ENCODE measurements at places on chromosomes 11 and 22.

DNA sequence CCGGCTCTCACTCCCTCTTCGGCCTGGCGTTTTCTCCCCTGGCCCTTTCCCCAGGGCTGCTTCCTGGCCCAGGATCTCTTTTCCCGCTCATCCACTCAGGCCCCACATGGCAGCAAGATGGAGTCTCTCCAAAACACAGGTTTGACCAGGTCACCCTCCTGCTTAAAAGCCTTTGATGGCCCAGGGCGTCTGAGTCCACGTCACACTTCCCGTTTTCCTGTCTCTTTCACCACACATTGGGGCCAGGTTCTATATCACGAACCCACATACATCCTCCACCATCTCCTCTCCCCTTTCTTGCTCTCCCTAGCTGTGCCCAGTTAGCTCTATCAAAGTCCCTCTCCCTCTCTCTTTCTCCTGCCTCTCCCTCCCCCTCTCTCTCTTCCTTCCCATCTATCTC lies 7.8 kb upstream of the LRRC32 start:
- no peak for DNase-seq

- no peak for DNase-seq
Measured at GRCh38 chr11:114087025-114087424, 27.5 kb downstream of the ZBTB16 start.

DNA sequence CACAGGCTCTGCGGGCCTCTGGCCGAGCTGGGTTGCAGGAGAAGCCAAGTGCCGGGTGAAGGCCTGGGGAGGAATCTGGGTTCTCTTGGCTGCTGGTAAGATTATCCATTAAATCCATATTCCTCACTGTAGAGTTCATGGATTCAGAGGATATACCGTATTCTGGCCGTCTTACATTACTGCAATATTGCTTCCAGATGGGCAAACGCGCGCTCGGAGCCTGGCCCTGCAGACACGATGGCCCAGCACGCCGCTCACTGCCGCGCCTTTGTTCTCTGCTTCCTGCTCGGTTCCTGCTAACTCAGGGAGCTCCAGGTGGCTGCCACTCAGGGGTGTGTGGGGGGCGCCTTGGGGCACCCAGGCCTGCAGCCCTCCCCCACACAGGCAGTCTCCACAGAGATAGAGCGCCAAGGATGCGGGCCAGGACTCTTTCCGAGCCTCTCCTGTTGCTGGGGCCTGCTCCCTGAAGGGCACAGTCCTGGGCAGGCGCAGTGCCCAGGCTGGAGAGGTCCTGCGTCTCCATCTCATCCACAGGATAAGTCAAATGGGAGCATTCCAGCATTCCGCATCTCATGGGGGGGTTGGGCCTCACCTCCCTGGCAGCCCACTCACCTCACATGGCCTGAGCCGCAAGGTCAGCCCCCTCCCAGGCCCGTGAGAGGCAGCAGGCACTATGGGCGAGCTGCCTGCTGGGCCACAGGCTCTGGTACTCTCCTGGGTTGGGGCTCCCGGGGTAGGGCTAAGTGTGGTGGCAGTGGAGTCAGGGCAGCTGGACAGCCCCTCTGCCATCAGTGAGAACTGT lies 14.1 kb upstream of the KCNQ1OT1 start:
- no peak for DNase-seq

DNA sequence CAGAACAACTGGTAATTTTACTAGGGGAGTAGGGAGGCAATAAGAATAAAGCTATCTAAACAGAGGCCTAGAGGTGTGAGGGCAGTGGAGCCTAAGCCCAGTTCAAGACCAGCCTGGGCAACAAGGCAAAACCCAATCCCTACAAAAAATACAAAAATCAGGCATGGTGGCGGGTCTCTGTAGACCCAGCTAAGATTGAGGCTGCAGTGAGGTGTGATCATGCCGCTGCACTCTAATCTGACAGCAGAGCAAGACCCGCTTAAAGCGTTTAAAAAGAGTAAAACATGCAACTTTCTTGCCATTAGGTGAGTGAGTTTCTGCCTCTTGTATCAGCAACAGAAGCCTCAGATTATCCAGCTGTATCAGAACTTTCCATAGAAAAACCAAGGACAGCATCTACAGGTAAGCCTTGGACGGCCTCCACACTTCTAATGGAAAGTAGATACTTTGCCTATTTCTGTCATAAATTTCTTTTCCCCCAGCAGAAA lies 12.1 kb downstream of the TAF1D start:
- no peak for DNase-seq

DNA sequence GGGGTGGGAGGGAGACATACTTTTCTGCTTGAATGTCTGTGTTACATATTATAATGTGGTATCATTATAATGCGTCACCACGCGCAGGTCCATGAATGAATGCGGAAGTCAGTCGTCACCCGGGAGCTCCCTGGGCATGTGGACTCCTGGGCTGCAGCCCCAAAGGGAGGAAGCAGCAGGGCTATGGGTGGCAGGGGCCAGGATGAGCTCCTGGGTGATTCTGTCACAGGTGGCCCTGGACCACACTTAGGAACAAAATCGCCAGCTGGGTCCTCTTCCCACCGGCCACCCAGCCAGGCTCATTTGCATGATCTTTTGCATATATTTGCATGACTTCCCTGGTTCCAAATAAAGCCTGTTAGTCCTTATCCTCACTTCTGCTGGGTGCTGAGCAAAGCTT lies 51.2 kb downstream of the KCNJ4 start:
- no peak for DNase-seq

DNA sequence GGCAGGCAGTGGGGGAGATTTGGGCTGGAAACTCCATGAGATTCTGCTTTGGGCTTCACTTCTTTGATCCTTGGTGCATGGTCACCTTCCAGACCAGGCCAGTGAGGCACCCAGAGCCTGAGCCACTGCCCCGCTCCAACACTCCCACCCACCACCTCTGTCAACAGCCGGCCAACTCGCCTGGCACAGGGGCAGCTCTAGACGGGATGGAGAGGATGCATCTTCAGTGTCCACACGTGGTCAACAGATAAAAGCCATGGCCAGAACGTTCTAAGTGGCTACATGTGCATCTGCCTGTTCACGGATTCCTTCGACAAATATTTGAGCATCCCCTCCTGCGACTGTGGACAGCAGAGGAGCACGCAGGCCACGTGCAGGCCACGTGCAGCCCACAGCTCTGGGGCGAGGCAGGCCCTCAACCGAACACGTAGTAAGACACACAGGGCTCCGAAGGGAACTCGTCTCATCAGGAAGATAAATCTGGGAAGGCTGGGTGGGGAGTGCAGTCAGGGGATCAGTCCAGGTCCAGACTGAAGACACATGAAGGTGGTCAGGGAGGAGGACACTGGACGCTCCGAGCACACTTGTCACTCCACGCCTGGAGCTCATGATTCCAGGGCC lies 1.2 kb downstream of the LRRC56 start:
- no peak for DNase-seq

DNA sequence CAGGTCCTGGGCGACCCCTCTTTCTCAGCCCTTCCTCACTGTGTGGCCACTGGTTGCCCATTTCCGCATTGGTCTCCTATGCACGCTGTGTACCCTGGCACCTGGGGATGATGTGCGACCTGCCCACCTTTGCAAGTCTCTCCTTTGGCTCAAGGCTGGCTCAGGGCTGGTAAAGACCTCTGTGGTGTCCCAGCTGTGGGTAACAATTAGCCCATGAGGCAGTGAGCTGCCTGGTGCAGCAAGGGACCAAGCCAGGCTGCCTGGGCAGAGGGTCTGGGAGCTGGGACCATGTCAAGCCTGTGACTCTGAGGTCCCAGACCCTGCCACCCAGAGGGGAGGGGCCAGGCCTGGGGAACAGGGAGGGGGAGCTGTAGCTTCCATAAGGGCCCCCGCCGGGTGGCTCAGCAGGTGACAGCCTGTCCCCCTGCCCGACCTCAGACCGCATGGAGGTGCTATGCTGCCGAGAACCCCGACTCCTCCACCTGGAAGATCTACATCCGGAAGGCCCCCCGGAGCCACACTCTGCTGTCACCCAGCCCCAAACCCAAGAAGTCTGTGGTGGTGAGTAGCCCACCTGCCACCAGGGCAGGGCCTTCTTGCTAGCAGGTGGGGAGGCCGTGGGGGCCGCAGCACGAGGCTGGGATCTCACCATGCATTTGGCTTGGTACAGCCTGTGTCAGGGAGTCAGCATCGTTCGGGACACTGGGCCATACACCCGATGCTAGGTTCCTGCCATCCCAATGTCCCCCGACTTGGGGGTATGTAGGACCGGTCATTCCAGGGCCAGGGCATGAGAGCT lies 112.5 kb downstream of the KCNQ1OT1 start:
- DNase-seq = no peak

DNA sequence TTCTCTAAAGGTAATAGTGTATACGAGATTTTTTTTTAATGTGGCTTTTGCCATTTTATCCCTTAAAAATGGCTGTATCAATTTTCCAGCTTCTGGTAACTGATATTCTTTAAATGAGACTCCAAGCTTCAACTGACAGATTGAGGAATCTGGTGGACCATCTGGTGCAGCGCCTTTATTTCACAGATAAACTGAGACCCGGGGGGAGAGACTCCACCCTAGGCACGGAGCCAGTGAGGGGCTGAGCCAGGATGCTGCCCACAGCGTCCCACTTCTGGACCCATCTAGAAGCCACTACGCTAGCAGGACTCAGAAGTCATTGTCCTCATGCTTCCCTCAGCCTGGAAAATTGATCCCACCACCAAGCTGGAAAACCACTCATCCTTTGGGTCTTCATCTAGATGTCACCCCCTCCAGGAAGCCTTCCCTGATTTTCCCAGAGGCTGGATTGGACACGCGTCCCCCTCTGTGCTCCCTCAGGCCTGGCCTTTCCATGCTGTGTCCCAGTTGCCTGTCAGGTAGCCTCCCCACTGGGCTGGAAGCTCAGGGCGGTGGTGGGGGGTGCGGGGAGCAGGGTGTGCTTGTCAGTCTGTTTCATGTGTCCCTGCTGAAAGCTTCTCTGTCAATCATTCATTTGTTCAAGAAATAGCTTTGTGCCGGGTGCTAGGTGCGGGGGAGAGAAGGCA lies 12.3 kb upstream of the CD5 start:
- DNase-seq = no peak

- no peak for DNase-seq
Measured at GRCh38 chr11:6608011-6608410, 4.0 kb downstream of the TAF10 start.

GRCh38 chr11:120236169-120237107 lies 3.5 kb upstream of the POU2F3 start:
- DNase-seq = peak; percentile 68

DNA sequence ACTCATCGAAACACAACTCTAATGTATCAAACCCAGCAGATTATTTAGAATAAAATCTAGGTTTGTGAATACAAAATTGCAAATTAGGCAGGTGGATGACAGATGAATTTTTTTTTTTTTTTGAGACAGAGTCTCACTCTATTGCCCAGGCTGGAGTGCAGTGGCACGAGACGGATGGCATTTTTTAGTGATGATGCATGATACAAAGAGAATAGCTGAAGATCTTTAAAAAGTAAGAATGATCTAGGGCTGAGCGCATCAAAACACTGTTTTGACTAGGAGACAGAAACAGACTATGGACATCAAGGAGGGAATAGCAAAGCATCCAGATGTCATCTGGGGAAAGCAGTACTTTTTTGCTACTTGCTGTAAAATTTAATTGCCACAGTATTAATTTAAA lies 63.8 kb downstream of the IMMP1L start:
- DNase-seq = no peak

DNA sequence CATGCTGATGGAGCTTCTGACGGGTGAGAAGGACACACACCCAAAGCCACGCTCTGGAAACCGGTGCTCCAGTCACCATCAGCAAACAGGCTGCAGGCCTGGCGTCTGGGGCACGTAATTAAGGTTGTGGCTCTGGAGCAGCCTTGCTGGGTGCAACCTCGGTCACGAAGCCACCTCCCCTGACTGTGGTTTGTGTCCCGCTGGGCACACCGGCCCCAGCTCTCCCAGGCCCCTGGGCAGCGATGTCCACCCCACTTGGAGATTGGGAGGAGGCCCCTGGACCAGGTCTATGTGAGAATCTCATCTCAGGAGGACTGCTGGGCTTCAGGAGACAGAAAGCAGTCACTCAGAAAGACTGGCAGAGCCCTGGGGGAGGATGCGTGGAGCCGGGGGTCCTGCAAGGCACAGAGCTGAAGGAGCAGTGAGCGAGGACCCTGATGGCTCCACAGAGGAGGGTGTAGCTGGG lies 631.6 kb downstream of the BRD1 start:
- DNase-seq = no peak

GRCh38 chr11:43810929-43811596 lies 69.6 kb upstream of the ALKBH3 start:
- DNase-seq = no peak

DNA sequence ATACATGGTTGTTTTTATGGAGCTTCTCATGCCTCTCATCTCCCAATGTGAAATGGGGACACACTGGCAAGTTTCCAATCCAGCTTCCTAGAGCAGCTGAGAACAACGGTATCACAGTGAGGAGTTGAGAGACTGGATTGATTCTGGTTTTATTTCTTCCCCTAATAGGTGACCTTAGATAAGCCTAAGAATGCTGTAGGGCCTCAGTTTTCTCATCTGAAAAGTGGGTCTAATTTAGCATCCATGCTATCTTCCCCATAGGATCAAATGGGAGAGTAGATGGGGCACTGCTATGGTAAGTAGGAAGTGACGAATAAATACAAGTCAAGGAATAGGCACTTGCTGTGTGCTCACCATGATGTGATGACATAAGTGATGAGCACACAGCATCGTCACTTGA lies 61.1 kb upstream of the PHOX2A start:
- DNase-seq = no peak

DNA sequence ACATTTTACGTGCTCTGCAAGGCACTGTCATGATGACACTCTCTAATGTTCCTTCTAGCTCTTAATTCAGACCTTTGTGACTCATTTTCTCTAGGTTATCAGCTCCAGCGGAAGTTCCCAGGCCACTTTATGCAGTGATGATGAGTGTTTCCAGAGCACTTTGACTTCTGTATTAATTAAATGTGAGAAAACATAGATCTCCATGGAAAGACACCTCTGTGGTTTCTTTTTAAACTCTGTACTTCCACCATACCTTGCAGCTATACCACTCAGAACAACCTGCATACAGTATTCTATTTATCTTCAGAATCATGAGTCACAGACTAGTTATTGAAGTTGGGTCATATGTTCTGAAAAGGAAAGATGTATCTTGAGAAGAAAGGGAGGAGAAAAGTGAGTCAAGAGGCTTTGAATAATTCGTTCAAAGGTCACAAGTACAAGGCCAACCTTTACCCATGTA lies 175.6 kb upstream of the TENM4 start:
- no peak for DNase-seq

All from HFFc6 (cell line).